ENCODE measurements at places on chromosomes 6 and 20. TPM values are rescaled to one million over a fixed set of nuclear protein-coding genes. Genes with fewer than 3 reads are reported as not detected.

The C20orf202 gene
- total RNA-seq = not detected

The KCNQ2 gene
- not detected for total RNA-seq

The PRICKLE4 gene
- not detected for total RNA-seq

DNA sequence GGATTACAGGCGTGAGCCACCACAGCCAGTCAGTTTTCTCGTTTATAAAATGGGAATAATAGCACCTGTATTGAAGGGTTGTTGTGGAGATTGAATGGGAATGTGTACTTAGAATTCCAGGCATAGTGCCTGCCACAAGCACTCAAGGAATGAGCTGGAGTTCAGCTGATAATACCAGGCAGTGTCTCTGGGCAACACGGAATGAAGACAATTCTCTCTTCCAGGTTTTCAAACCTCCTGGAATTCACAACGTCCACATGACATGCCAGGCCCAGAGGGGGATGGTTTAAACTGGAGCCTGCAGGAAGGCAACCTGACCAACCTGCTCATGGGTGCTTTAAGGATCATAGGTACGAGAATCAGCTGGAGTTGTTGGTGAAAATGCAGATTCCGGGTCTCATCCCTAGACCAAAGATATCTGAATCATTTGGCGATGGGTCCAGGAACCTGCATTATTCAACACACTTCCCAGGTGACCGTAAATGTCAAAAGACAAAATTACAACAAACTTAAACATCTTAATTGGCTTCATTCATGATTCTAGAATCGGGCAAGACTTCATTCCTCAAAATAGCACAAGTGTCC, 1.9 kb upstream of the PTPN1 start:
- no peak for DNase-seq
- H3K4me1 ChIP-seq = peaks cover 24% of the 10 kb centered on the region
- H3K27me3 ChIP-seq = no peaks in the 10 kb centered on the region
- no peak overlapping the region for H3K27ac ChIP-seq

- peaks cover 2% of the 10 kb centered on the region for H3K4me1 ChIP-seq
- H3K36me3 ChIP-seq = no peaks in the 10 kb centered on the region
Measured at GRCh38 chr20:17795501-17796071, 95.8 kb downstream of the BANF2 start.
